NCI-H69 (cell line): ENCODE measurements at places on chromosomes 16 and 17.
A peak's percentile ranks its signal among the peaks of the same experiment; 100 is the strongest.

DNA sequence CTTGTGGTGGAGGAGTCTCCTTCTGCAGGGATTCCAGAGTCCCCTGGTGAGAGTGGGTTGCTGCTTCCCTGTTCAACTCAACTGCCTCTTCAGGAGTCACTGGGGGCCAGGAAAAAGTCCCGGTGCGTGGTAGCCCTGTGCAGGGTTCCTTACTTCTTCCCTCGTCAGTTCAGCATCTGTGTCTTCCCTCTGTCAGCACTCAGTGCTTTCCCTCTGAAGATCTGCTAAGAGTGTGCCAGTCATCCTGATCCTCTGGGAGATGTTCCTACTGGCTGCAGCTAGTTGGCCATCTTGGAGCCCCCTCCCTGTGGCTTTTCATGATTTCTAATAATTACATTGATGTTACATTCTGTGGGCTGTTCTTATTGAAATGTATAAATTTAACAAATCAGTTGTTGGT, 36.5 kb downstream of the NF1 start:
- DNase-seq, result no peak

DNA sequence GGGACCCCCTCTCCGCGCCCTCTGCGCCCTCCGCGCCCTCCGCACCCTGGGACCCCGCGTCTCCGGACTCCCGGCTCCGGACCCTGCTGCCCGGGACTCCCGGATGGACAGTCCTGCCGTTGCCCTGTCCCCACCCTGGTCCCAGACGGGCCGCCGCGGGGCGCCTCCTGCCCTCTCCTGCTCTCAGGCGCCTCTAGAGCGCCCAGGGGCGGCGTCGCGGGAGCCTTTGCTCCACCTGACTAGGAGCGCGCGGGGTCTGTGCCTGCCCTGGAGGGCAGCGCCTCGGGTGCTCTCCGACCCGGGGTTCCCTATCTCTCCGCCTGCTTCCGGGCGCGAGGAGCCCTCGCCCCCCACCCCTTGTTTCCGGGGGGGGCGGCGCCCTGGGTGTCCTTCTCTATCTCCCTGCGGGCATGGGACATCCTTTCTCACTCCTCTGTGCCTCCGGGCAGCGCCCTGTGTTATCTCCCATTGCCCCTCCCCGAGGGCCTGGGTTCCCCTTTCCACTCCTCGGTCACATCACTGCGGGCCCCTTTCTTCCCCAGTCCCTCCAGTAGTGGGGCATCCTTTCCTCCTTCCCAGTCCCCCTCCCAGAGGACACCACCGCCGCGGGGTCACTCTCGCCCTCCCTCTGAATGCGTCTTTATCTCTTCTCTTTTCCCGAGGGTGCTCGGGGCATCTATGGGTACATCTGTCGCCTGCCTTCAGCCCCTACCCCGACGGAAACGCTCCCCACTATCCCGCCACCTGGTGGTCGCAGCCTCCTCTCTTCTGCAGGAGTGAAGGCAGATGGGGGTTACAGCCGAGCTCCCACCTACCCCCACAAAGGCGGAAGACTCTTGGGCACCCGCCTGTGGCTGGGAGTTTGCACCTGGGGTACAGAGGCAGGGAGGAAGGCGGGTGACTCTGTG, 875 bp downstream of the PRKCB start:
- peak; percentile 69 for DNase-seq

DNA sequence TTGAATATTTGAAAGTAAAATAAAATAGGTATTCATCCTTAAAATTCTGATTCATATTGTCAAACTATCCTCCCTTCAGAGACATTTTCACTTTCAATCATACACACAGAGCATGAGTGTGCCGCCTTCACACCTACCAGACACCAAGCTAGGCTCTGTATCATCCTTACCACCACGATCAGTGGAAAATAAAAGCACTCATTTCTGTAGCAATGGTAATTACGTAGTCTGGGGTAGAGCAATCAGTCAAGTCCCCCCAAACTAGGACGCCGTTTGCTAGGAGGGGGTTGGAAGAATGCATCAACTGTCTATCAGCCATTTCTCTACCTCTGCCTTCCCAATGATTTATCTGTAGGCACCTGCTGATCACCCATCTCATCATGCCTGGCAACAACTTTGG, 84.6 kb upstream of the GRIN2A start:
- DNase-seq, result no peak

DNA sequence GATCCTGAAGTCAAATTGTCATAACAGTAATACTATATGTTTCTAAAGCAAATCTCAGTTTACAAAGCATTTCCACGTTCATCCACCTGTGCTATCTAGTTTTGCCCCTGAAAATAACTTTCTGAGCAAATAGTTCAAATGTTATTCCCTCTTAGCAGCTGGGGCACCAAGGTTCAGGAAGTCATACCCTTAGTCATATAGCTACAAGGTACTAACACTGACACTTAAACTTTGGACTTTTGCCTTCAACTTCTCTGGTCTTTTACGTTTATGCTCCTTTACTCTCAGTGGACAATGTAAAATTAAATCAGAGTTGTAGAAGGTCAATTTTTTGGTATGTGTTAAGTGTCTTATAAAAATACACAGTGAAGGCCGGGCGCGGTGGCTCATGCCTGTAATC, 33.0 kb downstream of the COX11 start:
- DNase-seq, result no peak

DNA sequence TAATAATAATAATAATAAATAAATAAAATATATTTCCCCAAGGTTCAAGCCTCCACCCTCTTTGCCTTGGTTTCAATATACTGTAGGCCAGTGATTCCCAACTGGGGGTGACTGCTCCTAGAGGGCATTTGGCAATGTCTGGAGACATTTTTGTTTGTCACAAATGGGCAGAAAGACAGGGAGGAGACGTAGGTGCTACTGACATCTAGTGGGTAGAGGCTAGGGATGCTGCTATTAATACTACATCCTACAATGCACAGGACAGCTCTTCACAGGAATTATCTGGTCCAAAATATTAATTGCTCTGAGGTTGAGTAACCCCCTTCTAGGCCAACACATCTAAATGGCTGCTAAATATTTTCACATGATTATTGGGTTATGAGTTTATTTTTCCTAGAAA, 12.8 kb upstream of the PRR14 start:
- DNase-seq, result peak; percentile 73

DNA sequence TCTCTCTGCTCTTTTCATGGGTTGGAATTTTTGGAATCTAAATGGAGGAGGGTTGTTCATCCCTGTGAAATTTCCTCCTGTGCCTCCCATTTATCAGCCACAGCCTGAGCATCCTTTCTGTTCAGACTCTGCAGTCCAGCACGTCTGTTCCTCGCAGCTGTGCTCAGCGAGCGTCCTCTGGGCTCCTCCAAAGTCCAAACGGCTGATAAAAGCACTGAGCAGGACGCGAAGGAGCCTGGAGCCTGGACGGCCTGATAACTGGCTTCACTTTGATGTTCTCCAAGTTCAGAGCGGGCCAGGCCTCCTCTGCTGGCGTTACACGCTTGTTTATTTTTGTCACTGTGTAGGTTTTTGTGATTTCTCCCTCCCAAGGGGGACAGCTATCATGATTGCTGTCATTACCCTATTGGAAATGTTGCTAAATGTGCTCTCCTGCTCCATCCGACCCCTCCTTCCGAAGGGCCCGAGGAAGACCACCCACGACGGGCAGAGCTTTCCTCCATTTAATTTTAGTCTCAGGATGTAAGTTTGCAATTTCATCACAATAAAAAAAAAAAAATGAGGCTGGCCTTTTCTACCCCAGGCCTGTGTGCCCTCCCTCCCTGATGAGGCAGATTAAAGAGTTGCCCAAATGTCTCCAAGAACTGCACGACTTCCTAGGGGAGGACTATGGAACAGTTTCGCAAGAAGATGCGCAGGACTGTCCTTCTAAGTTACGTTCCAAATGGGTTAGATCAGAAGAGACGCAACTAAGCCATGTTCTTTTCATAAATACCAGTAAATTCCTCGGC, 290.5 kb upstream of the FOXF1 start:
- DNase-seq, result no peak

- no peak for DNase-seq
These were observed 8.6 kb upstream of the PECAM1 start for GRCh38 chr17:64399071-64399766.

GRCh38 chr16:12096157-12096777, 119.7 kb downstream of the SNX29 start:
- no peak for DNase-seq

- no peak for DNase-seq
These were observed 6.6 kb downstream of the ZDHHC7 start for GRCh38 chr16:85004587-85005205.

DNA sequence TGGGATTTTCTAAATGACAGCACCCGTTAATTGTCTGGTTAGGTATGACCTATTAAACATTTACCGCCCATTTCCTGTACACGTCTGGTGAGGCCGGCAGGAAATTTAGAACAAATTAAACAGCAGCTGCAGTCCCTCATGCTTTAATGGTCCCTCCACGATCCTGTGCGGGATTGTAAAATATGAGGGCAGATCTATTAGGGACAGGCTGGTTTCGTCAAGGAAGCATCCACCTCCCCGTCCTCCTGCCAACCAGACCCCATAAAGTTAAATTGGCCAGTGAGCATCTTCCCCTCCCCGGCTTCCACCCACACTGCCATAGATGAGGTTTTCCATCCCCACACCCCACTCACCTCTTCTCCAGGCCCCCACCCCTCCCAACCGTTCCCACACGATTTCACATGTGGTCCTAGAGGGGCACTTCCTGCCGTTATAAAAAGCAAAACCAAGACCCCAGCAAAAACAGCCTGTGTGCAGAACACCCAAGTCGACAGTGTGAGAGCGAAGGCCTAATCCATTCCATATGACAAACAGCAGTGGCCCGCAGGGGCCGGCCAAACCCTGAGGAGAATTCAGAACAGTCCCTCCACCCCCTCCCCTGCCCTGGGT, 331.9 kb downstream of the FOXL1 start:
- no peak for DNase-seq

DNA sequence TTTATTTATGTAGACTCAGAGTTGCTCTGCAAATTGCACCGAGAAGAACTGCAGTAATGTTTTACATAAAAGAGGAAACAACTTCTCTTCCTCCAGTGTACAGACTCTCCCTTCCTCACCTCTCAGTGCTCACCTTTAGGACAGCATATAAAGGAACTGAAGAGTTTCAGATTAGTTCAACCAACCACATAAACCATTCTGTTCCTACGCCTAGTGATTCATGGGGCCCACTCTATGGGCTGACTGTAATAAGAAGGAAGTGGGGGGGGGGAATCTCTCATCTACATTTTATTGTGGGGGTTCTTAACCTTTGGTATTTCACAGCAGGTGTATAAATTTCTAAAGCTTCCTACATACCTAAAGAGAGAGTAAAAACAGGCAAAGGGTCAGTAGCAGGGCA, 18.3 kb downstream of the ZSWIM7 start:
- no peak for DNase-seq

DNA sequence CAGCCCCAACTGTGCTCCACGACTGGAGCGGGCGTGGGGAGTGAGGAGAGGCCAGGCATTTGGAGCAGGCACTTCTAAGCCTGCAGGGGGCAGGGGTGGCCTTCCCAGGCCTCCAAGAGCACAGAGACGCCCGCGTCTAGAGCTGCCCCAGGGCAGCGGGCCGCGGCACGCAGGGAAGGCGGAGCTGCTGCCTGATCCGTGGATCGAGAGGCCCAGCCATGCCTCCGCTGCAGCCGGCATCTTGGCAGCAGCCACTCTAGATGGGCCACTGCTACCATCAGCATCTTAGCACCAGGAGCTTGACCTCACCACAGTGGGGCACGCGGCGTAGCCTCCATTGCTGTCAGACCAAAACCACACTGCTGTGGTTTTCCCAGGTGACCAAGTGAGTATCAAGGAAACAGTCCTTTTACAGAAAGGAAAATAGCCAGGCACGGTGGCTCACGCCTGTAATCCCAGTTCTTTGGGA, 20.4 kb upstream of the WDR45B start:
- DNase-seq, result no peak

DNA sequence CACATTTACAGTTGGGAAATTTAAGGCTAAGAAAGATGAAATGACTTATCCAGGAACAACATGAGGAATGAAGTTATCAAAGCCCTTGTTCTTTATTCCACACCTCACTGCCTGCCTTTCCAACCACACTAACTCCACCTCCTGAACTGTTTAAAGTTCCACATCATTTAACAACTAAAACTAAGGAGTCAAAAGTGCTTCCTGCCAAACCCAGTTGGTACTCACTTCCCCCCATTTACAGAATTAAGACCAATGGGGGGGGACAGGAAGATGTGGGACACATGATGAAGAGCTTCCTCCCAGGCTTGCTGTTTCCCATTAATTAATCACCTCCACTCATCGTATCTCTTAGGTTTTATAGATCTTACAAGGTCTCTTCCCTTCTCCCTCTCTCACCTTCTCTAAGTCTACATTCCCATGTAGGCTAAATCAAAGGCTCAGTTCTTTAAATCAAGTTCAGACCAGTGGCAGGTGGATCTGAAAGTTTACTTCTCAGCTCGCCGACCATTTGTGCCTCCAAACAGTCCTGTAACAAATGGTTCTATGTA, 19.2 kb upstream of the TMEM101 start:
- peak; percentile 9 for DNase-seq

- peak; percentile 64 for DNase-seq
These were observed 57.3 kb downstream of the RAP1GAP2 start for GRCh38 chr17:2853283-2854142.

GRCh38 chr16:11669380-11670146, 1.3 kb downstream of the SNN start:
- DNase-seq, result peak; percentile 53

- no peak for DNase-seq
These were observed 91.7 kb downstream of the HS3ST3A1 start for GRCh38 chr17:13510062-13510461.

GRCh38 chr17:35342276-35342675, 31.1 kb downstream of the SLFN11 start:
- DNase-seq, result no peak

DNA sequence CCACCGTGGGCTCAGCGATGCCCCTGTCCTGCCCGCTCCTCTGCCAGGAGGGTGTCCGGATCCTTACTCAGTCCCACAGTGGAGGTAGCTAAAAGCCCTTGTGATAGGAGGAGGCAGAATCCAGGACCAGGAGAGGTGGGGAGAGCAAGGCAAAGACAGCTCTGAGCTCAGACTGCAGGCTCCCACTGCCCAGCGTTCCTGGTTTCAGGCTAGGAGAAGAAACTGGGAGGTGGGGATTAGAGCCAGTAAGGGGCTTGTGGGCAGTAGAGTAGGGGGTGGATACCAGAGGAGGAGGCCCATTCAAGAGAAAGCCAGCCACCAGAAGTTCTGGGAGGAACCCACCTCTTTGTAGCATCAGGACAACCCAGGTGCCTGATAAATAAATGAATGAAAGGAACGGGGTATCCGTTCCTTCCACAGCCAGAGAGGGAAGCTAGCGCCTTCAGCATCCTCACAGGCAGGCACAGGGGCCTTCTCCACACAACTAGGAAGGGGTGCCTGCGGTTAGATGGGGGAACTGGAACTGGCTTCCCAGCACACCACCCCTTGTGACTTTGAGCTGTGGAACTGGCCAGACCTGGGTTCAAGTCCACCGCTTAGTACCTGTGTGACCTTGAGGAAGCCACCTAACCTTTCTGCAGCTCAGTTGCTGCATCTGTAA, 2.3 kb downstream of the IL21R start:
- no peak for DNase-seq

DNA sequence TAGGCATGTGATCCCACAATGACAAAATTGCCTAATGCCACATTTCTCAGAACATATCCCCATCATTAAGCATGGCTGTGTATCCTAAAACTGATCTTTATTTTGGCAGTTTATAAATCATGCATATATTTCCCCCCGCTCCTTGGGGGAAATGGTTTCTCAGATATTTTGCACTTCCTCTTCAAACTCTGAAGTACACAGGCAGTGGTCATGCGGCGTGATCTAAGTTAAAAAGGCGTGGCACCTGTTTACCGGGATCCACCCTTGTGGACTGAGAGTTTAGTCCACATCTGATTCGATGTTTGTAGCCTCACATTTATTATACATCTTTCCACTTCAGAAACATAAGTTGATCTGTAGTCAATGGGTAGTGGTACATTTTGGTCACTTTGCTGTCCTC, 51.4 kb downstream of the USP10 start:
- DNase-seq, result no peak

GRCh38 chr16:71426069-71426879, 15.6 kb downstream of the TLE7 start:
- peak; percentile 97 for DNase-seq
